NCI-H1092 (cell line): ENCODE measurements at places on chromosomes 4 and X.

DNA sequence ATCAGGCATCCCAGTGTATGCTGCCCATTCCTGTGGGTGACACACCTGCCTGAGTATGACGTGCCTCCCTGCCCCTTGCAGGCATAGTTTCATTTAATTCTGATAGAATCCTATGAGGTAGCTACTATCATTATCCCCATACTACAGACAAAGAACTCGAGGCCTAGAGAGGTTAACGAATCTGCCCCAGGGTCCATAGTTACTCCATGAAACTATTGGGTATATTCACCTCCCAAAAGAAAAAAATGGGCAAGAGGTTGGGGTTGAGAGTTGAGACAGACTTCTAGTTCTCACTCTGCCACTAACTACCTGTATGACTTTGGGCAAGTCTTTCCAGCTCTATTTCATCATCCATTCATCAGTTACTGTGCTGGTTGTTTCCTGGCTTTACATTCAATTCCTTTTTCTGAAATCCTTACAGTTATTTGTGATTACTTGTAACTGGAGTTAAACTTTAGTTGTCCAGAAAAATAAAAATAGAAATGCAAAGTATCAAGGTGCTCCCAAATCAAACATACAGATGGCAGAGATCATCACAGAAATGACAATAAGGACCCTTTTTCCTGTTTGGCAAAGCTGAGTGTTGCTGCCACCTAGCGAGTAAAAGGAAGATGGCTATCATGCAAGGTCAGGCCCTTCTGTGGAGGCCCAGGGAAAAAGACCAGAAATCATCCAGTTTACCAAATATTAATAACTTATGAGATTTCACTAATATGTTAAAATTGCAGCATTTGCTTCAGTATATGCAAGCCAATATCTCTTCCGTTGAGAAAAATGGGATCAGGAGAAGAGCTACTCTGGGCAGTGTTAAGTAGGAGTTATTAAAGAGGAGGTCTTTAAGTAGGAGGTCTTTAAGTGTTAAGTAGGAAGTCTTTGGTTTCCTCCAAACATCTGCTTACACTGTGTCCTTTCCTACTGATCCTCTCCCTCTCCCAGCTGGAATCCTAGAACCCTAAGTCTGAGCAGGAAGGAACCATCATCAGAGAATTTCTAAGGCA lies 17.1 kb upstream of the MAP7D3 start:
- peak; percentile 4 for DNase-seq

- DNase-seq: no peak
Observed at GRCh38 chrX:153226344-153227185, 47.5 kb downstream of the MAGEA1 start.

DNA sequence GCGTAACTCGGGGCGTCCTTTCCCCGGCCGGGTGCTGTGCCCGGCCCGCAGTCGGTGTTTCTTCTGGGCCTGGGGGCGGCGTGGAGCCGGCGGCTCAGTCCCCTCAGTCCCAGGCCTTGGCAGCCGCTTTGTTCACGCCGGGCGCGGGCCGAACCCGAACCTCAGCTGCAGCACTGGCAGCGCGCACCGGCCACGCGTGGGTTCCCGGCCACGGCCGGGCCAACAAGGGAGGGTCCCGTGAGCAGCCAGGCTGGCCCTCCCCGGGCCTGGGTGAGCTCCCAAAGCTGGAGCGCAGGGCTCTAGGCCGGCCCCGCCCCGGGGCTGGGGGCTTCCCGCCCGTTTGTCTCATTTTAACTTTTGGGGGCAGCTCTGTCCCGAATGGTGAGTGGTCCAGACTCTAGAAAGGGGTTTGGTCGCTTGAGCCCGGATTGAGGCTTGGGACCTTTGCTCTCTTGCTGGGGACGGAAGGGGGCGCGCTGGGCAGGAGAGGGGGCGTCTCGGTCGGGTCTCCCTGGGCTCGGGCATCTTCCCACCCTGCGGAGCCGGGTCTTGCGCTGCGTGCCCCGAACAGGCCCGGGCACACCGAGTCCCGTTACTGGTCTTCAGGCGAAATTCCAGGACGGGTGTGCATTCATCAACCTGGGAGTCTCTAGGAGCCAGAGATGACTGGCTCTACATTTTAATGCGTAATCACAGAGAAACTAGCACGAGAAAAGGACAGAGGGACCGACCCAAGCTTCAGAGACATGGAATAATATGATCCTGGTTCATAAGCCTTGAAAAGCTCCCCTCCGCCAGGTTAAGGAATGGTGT lies 177.1 kb downstream of the CBR4 start:
- DNase-seq: no peak

DNA sequence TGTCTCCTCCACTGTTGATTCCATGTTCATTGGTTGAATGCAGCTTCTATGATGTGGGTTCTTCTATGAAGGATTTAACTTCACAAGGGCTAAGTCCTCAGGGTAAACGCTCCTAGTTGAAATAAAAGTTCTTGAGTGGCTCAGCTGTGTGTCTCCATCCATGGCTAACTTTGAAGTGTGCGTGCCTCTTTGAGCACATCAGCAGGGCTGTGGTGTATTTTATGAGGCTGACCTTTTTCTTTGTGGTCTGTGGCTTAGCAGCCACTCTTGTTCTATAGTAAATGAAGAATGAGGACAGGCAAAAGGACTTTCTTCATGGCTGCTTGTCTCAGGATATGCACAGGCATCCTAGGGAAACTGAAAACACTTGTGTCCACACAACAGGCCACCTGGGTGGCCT lies 88.5 kb downstream of the KIT start:
- no peak for DNase-seq

- no peak for DNase-seq
Observed at GRCh38 chr4:105994061-105994460, 98.8 kb downstream of the NPNT start.

GRCh38 chr4:138975225-138975624 lies 40.4 kb upstream of the NOCT start:
- DNase-seq: no peak

GRCh38 chr4:153204247-153204671 lies at the start of gene TRIM2:
Gene TRIM2 (plus strand): TSS chr4:153204443. CDS start chr4:153204531, 88 bp downstream.
- DNase-seq: peak; percentile 25

DNA sequence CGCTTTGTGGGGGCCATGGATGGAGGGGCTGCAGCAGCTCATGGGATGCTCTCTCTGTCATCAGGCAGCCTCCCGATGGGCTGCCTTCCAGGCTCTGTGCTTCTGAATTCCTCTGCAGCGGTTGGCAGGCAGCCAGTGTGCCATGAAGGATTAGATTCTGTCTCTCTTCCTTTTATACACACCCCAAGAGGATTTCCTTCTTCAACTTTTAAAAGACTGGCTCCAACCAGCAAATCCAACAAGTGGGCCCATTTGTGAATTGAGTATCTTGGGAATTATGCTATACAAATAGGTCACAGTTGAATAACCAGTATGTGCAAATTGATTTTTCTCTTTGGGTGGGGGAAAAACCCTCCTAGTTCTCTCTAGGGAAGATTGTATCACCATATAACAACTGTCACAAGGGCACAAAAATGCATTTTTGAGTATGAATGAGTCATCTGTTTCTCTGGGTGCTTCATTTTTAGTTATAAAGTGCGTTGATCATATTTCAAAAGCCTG lies 96.8 kb upstream of the FAT1 start:
- no peak for DNase-seq

- no peak for DNase-seq
Observed at GRCh38 chr4:6694177-6694901, 661 bp downstream of the S100P start.

DNA sequence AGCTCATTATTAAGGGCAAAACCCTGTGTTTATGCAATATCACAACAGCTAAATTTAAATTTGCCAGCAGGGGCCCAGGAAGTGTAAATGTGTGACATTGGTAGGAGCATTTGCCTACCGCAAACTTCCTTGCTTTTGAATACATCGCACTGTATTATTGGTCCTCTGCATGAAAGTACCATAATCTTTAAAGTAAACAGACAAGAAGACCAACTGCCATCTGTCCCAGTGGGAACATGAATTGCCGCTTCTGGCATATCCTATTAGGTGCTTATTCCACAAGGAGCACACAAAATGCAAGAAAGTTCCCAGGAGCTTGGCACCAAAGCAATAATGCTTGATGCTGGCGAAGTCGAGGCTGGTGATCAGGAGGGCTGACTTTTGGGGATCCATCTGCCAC lies 51.3 kb downstream of the SOD3 start:
- no peak for DNase-seq

DNA sequence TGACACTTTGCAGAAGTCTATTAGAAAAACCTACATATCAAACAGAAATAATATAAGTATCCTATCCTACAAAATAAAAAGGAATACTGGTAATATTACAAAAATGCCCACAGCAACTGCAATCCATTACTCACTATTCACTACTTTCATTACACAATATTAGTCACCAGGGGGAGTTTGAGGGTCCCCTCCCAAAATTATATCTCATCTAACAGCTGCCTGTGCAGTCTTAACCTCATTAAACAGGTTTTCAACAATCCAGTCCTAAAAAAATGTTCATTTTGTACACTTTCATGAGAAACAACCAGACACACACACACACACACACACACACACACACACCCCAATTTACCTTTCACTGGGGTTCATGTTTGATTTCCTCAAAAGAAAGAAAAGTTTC lies 2.9 kb downstream of the CLOCK start:
- no peak for DNase-seq

DNA sequence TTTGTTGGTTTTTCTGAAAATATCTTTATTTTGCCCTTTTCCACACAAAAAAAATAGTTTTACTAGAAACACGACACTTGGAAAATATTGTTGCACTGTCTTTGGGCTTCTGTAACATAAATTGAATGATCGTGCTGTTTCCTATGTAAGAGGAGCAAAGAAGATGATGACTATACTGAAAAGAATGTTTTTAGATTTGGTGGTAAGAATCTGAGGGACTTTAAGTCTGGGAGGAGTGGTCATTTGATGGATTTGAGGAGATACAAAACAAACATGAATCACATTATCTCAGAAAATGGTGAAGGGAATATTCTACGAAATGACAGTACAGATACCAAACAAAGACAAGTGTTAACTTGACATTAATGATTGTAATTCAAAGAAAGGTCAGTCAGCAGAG lies 328.8 kb downstream of the ADAM29 start:
- DNase-seq: no peak

DNA sequence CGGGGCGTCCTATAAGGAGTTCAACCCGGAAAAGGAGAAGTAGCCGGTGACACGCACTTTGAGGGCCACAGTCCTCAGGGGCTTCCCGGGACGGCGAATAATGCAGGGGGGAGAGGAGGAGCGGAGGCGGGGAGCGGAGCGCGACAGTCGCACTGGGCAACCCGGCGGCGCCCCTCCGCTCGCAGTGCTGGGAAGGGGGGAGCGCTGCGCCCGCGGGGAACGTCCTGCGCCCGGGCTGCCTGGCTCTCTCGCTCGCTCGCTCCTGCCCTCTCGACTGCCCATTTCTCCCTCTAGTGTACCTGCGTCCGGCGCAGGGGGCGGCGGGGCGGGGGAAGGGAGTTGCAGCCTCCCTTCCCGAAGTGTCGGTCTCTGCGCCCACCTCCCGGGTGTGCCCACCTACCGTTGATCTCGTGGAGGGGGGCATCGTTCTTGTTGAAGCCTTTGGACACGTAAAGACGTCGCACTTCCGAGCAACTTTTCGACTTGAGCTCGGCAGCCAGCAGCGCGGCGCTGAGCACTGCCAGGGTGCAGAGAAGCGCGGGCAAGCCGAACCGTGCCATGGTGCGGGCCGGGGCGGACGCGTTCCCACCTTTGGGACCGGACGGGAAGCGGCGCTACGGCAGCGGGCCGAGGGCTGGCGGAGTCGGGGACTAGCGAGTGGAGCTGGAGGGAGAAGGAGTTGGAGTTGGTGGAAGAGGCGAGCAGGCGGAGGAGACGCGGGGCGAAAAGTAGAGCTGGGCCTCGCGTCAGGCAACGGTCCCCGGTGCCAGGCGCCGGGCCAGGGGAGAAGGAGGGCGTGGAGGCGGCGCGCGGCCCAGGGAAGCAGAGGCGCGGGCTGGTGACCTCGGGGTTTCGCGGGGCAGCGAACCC lies 648 bp downstream of the GPC4 start:
- DNase-seq: no peak

DNA sequence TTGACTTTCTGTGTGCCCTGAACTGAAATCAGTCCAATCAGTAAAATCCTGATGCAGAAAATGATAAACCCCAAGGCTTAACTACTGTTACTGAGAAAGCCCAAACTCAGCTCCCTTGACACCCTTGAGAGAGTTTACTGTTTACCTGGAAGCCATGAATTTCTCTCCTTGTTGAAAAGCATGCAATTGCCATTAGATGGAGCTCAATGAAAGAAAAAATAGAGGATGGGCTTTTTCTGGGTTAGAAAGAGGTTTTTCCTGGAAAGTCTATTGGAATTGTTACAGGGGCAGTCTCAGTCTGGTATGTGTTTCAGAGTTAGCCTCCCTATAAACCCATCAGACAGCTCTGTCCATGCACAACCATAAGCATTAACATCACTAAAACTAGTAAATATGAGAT lies 66.4 kb upstream of the C4orf54 start:
- no peak for DNase-seq
